ENCODE measurements at places on chromosomes 2 and 18. TPM values are rescaled to one million over a fixed set of nuclear protein-coding genes. Genes with fewer than 3 reads are reported as not detected.

PDIA6 gene
- 178 TPM for total RNA-seq

SPRED2 gene
- 22.5 TPM for total RNA-seq

TDRD15 gene
- not detected for total RNA-seq

CLEC4F gene
- total RNA-seq = 0.12 TPM

NYAP2 gene
- not detected for total RNA-seq

ABCG8 gene
- not detected for total RNA-seq

KCNG2 gene
- 0.18 TPM for total RNA-seq

GPAT2 gene
- total RNA-seq = 9.9 TPM

RESP18 gene
- total RNA-seq = not detected

GKN1 gene
- total RNA-seq = not detected

DNA sequence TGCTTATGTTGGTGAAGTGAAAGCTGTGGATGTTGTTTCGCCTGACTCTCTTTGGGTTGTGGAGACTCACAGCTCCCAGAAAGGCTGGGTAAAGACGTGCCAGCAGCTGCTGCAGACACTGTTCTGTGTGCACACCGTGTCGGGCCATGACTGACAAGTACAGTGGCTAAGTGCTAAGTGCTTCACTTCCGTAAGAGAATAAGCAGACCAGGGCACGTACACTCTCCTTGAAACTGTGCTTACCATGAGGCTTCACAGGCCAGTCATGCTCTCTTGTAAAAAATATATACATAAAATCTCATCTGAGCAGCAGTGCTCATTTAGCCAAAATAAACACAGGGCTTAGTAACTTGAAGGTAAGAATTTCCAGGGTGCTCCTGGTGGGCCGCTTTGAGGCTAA, 86.0 kb downstream of the NRP2 start:
- H3K4me3 ChIP-seq = no peak overlapping the region
- H3K36me3 ChIP-seq = peaks cover 42% of the 10 kb centered on the region
- peaks cover 11% of the 10 kb centered on the region for H3K4me1 ChIP-seq
- H3K27ac ChIP-seq = no peak overlapping the region
- DNase-seq = no peak

- H3K27ac ChIP-seq = no peak overlapping the region
- peaks cover 13% of the 10 kb centered on the region for H3K36me3 ChIP-seq
- H3K27me3 ChIP-seq = no peaks in the 10 kb centered on the region
These were observed 25.0 kb downstream of the REL start for GRCh38 chr2:60906395-60906794.

DNA sequence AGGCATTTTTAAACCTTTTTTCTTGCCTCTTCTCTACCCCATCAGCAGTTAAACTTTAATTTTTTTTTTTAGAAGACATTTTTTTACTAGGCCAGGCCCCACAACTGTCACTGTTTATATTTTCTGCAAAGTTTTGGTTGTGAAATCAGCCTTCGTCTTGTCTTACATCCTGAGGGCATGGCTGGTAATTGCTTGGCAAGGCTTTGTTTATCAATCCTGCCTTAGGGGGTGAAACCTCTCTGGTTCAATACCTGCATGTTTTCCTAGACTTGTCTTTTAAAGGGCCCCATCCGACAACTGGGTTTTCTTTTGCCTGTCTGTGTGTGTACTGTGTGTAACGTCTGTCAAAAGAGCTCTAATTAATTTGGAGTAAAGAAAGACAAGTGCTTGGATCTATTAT, 330.0 kb upstream of the CWC22 start:
- H3K27me3 ChIP-seq = no peaks in the 10 kb centered on the region
- no peaks in the 10 kb centered on the region for H3K4me1 ChIP-seq
- H3K4me3 ChIP-seq = no peak overlapping the region
- DNase-seq = no peak

DNA sequence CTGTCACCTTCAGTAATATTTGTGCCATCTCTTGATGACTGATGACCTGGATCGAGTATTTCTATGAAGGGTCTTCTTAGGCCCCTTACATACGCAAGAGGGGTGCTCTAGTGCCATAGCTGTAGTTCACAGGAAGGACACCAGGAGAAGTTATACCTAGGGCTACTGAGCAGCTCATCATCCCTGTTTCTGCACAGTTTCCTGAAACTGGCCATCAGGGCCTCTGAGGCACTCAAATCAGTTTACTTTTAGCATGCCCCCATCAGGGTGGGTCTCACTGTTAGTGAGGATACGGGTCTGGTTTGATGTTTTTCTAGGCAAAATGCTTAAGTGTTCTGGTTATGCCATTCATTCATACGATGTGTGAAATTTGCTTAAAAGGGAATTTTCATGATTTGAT, 20.0 kb upstream of the FBLN7 start:
- H3K36me3 ChIP-seq = peaks cover 38% of the 10 kb centered on the region
- no peak overlapping the region for H3K27ac ChIP-seq
- no peak for DNase-seq
- H3K27me3 ChIP-seq = no peaks in the 10 kb centered on the region
- H3K4me3 ChIP-seq = no peak overlapping the region

GRCh38 chr2:239257511-239257937, 143.3 kb downstream of the HDAC4 start:
- H3K27me3 ChIP-seq = no peaks in the 10 kb centered on the region
- no peaks in the 10 kb centered on the region for H3K36me3 ChIP-seq
- H3K4me3 ChIP-seq = no peak overlapping the region
- no peak for DNase-seq

GRCh38 chr18:44766450-44766849, 85.8 kb downstream of the SETBP1 start:
- no peaks in the 10 kb centered on the region for H3K27me3 ChIP-seq
- no peak overlapping the region for H3K27ac ChIP-seq
- H3K4me3 ChIP-seq = no peak overlapping the region
- no peaks in the 10 kb centered on the region for H3K36me3 ChIP-seq
- DNase-seq = no peak
- H3K4me1 ChIP-seq = peaks cover 16% of the 10 kb centered on the region

DNA sequence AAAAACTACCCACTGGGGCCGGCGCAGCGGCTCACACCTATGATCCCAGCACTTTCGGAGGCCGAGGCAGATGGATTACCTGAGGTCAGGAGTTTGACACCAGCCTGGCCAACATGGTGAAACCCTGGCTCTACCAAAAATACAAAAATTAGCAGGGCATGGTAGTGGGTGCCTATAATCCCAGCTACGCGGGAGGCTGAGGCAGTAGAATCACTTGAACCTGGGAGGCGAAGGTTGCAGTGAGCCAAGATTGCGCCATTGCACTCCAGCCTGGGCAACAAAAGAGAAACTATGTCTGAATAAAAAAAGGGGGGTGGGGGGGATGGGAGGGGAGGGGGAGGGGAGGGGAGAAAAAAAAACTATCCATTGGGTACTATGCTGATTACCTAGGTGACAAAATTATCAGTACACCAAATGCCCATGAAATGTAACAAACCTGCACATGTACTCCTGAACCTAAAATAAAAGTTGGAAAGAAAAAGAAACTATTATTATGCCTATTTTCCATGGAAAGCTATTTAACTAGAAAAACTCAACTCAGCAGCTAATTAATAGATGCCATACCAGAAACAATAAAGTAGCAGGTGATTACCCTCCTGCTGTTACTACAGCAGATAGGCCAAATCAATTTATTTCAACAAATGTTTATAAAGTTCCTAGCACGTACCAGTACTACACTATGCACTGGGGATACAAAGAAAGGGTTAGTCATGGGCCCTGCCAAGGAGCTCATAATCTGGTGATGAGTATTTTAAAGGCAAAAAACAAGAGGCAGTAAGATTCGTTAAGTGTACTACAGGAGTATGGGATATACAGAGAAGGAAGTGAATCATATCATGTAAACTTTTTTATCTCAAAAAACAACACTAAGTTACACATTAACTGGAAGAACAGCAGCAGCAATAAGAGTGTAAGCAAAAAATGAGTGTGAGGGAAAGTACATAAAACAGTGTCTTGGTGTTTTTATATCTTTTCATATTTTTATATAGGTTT, 112.8 kb upstream of the SLC39A10 start:
- H3K36me3 ChIP-seq = no peaks in the 10 kb centered on the region
- no peak for DNase-seq
- no peaks in the 10 kb centered on the region for H3K4me1 ChIP-seq
- H3K4me3 ChIP-seq = no peak overlapping the region

DNA sequence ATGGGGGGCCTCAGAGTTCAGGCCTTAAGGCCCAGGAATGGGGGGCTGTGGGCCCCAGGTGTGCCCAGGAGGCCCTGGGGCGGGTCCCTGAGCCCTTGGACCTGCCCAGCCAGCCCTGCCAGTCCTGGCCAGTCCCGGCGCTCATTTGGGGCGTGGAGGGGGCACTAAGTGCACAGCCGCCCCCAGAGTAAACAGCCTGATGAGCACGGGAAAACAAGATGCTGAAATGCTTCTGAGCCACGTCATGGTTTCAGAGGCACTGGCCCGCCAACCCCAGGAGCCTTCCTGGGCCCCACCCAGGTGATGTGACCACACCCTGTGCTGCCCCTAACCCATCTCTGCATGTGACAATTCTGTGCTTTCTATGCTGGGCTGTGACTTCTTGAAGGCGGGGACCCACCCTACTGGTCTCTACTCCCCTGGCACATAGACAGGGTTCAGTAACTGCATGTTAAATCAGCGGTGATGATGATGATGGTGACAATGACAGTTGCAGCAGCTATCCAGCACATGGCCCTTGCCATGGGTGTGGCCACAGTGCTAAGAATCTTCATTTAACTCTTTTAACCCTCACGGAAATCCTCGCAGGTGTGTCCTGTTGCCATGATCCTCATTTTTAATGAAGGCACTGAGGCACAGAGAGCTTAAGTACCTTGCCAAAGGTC, 28.1 kb upstream of the ASPRV1 start:
- DNase-seq = no peak
- H3K27me3 ChIP-seq = no peaks in the 10 kb centered on the region
- no peak overlapping the region for H3K4me3 ChIP-seq
- no peak overlapping the region for H3K27ac ChIP-seq

DNA sequence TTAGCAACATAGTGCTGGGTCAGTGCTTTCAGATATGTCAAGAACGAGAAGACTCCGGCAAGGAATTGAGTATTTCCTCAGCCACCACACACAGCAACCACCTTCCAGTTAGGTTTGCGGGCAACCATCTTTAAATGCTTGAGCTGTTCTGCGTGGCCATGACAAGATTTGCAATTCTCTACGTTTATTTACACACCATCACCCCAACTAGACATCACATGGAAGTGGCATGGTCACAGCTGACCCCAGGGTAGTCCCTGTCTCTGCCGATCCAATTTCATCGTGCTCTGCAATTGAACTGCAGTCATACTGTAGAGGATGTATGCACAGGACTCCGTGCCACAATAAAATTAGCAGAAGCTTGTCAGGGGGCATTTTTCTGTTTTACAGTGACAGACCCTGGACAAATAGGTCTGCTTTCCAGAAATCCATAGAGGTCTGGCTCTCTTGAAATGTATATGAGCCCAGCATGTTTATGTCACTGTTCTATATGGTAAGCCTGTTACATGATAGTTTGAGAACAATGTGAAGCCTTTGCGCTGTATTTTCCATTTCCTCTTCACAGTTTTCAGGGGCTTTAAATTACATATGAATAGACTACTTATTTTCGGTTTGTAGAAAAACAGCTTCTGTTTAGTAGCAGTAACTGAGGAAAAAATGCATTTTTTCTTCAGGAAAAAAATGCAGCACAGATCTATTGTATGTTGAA, 605.2 kb downstream of the NR4A2 start:
- H3K27ac ChIP-seq = no peak overlapping the region
- no peaks in the 10 kb centered on the region for H3K27me3 ChIP-seq
- H3K36me3 ChIP-seq = no peaks in the 10 kb centered on the region
- H3K4me1 ChIP-seq = no peaks in the 10 kb centered on the region

GRCh38 chr2:199315299-199316179, 142.2 kb downstream of the SATB2 start:
- H3K27ac ChIP-seq = no peak overlapping the region
- no peaks in the 10 kb centered on the region for H3K4me1 ChIP-seq
- no peak overlapping the region for H3K4me3 ChIP-seq
- no peaks in the 10 kb centered on the region for H3K36me3 ChIP-seq
- H3K27me3 ChIP-seq = no peaks in the 10 kb centered on the region
- no peak for DNase-seq

DNA sequence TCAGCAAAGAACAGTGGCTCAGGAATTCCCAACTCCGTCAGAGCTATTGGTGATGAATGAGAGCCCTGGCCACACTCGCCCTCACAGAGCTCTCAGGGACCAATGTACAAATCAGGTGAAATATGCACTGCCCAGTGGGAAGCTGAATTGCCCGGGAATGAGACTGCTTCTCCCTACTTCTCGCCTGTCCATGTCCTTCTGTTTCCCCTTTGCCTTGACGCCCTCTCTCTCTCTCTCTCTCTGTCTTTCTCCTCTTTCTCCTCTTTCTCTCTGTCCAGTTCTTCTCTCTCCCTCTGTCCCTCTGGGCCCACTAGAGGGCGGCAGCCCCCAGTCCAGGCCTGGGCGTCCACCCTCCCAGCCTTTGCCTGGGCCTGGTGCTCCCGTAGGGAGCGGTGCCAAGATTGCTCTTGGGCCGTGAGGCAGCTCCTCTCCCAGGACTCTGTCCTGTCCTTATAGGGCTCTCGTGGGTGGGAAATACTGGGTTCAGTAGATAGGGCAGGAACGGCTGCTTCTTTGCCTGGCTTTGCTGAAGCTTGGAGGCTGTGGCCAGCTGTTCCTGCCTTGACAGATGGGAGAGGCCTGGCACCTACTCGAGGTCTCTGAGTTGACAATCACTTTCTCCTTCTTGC, 28.4 kb upstream of the PUM2 start:
- H3K4me3 ChIP-seq = no peak overlapping the region
- peaks cover 25% of the 10 kb centered on the region for H3K4me1 ChIP-seq

DNA sequence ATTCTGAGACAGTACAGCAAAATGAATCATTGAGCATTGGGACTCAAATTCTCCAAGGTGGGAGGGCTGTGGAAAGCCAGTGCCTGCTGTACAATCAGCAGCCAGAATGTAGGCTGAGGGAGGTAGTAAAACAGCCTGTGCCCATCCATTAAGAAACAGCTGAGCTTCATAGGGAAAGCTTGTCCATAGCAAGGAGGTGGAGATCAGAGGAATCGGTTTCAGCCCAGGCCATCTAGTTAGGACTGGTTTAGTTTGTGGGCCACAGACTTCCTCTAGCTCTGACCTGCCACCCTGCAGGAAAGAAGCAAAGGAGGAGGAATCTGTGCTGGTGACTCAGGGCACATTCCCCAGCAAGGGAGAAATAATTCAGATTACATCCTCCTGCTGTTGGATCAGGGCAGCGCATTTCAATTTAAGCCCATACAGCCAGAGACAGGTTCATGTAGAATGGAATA, 333.4 kb downstream of the SETBP1 start:
- H3K4me1 ChIP-seq = peaks cover 4% of the 10 kb centered on the region
- no peaks in the 10 kb centered on the region for H3K36me3 ChIP-seq
- H3K27me3 ChIP-seq = no peaks in the 10 kb centered on the region
- DNase-seq = peak; percentile 55
- no peak overlapping the region for H3K4me3 ChIP-seq

GRCh38 chr2:3163401-3163800, 214.2 kb downstream of the EIPR1 start:
- H3K4me1 ChIP-seq = no peaks in the 10 kb centered on the region
- H3K4me3 ChIP-seq = no peak overlapping the region
- no peaks in the 10 kb centered on the region for H3K36me3 ChIP-seq
- H3K27me3 ChIP-seq = no peaks in the 10 kb centered on the region
- DNase-seq = no peak
- no peak overlapping the region for H3K27ac ChIP-seq

- peaks cover 49% of the 10 kb centered on the region for H3K4me1 ChIP-seq
- no peak for DNase-seq
- H3K36me3 ChIP-seq = no peaks in the 10 kb centered on the region
- peak overlapping the region; percentile 89 for H3K4me3 ChIP-seq
- H3K27ac ChIP-seq = peak overlapping the region; percentile 100
These were observed 1.6 kb downstream of the KANSL1L start for GRCh38 chr2:210169516-210170195.

GRCh38 chr2:25380586-25381375, 39.1 kb upstream of the DNMT3A start:
- H3K27ac ChIP-seq = no peak overlapping the region
- no peak overlapping the region for H3K4me3 ChIP-seq
- no peak for DNase-seq
- no peaks in the 10 kb centered on the region for H3K27me3 ChIP-seq
- H3K36me3 ChIP-seq = no peaks in the 10 kb centered on the region
- peaks cover 14% of the 10 kb centered on the region for H3K4me1 ChIP-seq

Data from heart left ventricle (tissue), 16 donors.